ENCODE measurements at places on chromosomes 7 and 10.

GRCh38 chr7:130900471-130901076 lies 166.6 kb upstream of the KLF14 start:
- no peak for DNase-seq

- DNase-seq = no peak
Measured at GRCh38 chr10:43120116-43120928, 17.9 kb upstream of the CSGALNACT2 start.

GRCh38 chr7:753190-753589 lies 26.1 kb upstream of the PRKAR1B start:
- no peak for DNase-seq

- no peak for DNase-seq
Measured at GRCh38 chr10:97713339-97713825, at the start of gene MARVELD1. Gene MARVELD1 (plus strand): TSS chr10:97713730. CDS start chr10:97713877, 147 bp downstream.

DNA sequence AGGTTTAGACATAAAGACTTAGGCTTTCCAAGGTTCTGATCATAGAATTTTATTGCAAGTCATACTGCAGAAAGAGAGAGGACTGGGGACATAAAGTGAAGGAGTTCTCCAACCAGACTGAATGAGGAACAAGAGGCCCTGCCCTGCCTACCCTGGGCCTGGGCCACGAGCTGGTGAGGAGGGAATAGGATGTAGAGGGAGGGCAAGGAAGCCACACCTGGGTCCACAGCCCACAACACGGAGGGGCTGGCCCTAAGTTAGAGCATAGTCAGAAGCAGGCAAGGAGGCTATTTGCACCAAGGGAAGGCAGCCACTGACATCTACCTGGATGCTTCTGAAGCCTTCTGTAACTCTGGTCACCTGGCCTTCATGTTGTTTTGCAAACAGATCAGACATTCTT lies 82.2 kb upstream of the CXCL12 start:
- no peak for DNase-seq

DNA sequence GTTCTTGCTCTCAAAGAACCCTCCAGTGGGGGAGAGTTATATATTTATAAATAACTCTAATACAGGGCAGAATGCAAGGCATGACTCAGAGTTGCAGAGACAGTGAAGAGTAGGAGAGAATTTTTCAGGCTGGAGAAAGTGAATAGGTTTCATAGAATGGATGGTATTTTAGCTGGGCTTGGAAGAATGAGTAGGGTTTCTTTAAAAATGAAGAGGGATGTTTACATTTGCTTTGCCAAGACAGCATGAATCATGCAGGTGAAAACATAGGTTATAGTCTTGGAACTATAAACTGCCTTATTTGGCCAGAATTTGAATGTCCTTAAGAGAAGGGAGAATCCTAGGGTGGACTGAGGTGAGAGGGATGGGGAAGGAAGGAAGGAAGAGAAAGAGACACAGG lies 124.8 kb downstream of the CPED1 start:
- DNase-seq = no peak

DNA sequence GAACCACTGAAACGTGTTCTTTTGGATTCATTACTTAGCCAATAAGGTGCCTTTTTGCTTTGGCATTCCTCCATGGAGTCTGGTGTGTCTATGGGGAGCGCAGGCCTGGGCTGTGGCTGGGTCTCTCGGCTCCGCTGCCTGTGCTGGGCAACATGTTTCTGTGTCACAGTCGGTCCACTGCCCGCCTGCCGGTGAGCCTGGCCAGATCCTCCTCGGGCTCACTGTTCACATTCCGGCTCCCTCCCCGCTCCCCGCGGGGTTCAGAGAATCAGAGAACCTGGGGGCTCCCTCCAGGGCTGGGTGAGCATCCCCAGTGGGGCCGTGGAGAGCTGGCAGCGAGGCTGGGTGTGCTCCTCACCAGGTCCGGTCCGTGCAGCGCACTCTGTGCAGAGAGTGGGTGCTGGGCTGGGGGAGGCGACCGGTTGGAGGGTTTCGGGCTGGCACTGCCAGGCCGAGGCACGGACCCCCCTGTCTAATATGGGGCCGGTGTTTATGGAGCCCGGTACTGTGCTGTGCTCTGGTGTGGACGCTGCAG lies 70.4 kb downstream of the INPP5A start:
- no peak for DNase-seq

GRCh38 chr10:132565516-132566209 lies 28.1 kb downstream of the INPP5A start:
- DNase-seq = no peak

DNA sequence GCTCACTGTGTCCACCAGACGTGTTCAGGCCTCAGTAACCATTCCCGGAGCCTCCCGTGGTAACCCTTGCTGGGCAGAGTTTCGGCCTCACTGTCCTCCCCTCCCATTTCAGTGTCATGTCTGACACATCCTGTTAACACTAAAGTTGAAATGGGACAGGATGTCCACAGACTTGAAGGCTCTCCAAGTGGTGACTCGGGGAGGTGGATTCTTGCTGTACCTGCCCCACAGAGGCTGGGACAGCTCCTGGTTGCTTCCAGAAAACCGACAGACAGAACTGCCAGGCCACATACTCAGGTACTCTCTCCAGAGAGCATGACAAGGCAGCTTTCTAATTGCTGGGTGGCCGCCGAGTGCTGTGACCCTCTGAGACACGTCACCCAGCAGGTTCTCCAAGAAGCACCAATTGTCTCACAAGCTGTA lies 17.9 kb upstream of the CYTH3 start:
- DNase-seq = no peak

- no peak for DNase-seq
Measured at GRCh38 chr10:75166623-75166972, 44.0 kb upstream of the VDAC2 start.

DNA sequence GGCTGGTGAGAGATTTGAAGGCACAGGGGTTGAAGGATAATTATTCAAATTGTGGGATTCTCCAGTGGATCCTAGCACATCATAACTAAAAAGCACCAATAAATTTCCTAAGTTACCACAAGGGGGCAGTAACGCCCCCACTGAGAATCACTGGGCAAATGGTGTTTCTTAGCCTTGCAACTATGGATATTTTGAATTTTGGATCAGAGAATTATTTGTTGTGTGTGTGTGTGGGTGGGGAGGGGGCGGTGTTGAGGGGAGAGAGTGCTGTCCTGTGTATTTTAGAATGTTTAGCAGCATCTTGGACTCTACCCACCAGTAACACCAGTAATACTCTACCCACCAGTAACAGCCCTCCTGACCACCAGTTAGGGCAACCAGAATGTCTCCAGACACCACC lies 63.3 kb upstream of the PRKG1 start:
- DNase-seq = peak; percentile 8

DNA sequence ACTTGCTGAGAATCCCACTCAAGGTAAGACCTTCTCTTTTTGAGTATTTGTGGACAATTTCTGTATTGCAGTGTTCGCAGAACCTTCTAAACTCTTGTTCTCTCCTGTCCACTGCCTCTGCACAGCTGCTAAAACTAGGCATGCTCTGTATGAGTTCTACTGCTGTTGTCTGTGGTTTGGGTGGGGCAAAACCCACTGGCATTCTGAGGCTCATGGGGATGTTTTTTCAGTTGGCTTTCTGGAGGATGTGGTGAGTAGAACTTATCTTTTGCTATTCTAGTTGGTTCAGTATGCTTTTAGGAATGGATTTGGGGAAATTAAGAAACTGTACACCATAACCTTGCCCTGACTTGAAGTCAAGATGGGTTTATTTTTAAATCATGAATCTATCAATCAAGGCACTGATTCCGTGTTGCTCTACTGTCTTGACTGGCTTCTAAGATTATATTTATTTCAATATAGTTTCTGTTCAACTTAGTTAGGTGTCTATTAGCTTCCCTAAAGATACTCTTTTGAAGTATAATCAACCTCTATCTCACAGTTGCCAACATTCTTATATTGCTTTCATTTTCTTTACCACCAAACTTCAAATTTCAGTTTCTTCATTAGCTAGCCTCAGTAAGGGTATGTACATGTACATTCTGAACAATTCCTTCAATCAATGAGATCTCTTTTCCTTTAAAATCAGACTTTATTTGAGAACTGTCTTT lies 25.0 kb upstream of the C1GALT1 start:
- no peak for DNase-seq

DNA sequence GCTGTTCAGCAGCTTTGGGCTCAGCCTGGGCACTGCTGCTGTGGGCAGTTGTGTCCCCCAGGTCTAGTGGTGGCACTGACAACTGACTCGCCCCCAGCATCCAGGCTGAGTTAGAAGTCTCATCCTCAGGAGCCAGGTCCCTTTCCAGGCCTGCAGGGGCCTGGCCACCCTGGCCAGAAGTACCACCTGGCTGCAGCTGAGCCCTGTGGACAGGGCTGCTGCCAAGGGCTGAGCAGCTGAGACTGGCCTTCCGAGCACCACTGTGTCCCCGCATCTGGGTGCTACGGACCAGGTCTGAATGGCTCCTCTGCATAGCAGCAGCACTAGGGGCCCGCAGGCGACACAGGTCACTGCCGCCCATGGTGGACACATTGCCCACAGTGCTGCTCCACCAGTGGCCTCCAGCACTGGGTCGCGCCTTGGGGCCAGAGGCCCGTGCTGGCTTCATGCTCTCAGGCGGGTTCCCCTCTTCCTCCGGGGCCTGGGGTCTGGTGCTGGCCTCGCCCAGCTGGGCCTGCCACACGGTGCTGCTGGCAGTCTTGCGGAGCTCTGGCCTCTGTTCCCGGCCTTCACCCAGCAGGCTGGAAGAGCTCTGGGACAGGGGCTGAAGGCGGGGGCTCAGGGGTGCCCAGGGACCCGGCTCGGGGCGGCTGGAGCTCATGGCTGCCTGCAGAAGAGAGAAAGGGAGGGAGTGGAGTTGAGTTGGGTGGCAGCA lies 6.2 kb downstream of the GPRIN2 start:
- DNase-seq = no peak

- no peak for DNase-seq
Measured at GRCh38 chr7:115124409-115124939, 202.6 kb downstream of the MDFIC start.

GRCh38 chr10:46080886-46081285 lies 34.8 kb upstream of the MSMB start:
- no peak for DNase-seq

GRCh38 chr7:37765872-37766525 lies 82.4 kb upstream of the NME8 start:
- DNase-seq = peak; percentile 22

- DNase-seq = no peak
Measured at GRCh38 chr7:143407287-143408251, 1.1 kb downstream of the EPHA1 start.

DNA sequence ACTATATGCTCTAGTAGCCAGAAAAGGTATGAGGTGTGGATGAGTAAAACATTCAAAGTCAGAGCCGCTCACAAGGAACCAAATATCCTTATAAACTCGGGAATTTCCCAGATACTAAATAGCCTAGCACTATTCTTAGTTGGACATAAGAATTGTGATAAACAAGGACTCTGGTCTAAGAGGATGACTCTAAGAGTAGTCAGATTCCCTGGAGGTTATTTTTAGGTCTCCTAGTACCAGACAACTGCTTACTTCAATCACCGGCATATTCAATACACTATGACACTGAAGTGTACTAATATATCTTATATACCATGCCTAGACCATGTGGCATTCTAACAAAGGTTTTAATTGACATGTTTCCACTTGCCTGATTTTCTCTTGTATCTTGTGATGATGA lies 56.5 kb downstream of the LMBR1 start:
- no peak for DNase-seq

DNA sequence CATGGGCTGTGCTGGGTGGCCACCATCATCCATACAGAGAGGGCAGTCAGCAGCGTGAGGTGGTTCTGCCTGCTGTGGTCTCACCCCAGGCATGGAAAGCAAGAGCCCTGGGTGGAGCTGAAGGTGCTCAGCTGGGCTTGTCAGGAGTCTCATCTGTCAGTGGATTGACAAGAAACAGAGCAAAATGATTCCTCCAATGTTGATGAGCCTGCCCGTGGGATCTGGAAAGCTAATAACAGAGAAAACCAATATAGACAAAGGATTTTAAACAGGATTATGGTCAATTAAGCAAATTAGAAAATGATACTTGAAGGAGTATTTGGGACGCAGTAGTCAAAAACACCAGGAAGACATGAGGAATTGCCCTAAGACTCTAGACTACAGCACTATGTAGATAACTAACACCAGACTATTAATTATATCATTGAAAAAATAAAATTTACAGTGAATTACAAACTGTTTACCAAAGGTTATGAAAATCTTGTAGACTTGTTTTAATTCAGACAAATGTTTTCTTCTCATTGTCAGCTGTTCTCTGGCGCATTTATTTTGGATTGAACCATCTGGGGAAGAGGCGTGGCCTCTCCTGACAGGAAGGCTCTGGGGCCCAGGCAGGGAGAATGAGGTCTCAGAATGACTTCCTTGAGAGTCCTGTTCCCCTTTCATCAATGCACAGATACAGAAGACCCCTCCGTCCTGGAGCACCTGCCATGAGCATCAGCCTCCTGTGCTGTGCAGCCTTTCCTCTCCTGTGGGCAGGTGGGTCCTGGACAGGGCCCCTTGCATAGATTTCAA lies 211.2 kb upstream of the PRSS58 start:
- DNase-seq = no peak

GRCh38 chr7:107573537-107573936 lies 6.5 kb upstream of the BCAP29 start:
- no peak for DNase-seq

GRCh38 chr10:103501186-103501585 lies 7.7 kb downstream of the NEURL1 start:
- DNase-seq = no peak

GRCh38 chr7:73718905-73719805 lies at the start of gene STX1A:
Gene STX1A (minus strand): TSS chr7:73719669. CDS start chr7:73719631, 38 bp downstream.
- DNase-seq = peak; percentile 85

GRCh38 chr10:124566222-124566888 lies 104.7 kb downstream of the LHPP start:
- DNase-seq = no peak

GRCh38 chr7:25132430-25132829 lies 7.4 kb upstream of the CYCS start:
- no peak for DNase-seq

GRCh38 chr10:59635502-59636290 lies 74.0 kb downstream of the SLC16A9 start:
- no peak for DNase-seq

DNA sequence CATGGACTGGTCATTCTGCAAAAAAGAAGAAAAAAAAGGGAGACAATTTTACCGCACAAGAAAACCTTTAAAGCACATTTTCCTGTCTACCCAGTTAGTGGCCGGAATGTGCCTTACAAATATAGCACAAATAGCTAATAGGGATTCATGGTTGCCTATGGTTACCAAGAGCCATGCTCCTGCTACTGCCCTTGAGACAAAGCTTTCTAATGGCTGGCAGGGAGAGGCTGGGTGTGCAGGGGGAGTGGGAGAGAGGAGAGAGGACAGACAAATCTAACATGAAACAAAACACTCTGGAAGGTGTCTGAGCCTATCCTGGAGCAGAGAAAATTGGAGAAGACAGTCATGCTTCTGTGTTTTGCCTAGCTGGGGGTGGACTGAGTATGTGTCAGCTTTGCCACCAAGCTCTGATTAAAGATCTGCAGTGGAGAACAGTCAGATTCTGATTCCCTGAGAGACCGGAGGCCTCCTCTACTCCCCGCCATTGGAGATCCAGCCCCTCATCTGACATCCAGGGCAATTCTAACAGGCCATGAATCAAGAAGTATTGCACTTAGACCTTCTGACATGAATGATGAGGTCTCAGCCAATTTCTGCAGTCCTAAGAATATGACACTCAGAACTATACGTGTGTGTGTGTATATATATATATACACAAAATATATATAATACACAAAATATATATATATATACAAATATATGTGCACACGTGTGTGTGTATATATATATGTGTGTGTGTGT lies 80.2 kb downstream of the PRTFDC1 start:
- no peak for DNase-seq

All from GM18507 (cell line).